ENCODE measurements at places on chromosomes 2 and 18.

DNA sequence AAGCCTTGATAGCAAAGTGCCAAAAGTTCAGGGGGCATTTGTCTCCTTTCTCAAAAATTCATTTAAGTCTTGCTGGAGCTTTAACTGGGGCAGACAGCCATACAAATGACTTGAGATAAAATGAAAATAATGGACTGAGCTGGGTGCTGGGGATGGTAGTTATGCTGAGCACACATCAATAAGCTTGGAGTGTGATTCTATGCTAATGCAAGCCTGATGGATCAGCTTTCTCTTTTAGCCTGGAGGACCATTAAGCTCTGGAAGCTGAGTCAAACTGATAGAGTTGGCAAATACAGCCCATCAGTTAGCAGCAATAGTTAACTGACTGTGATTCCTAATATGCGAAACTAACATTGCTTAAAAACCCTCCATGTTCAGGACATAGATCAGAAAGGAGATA is 98.0 kb downstream of the CAMKMT start:
- DNase-seq = no peak

GRCh38 chr2:20333738-20334137 is 16.9 kb downstream of the PUM2 start:
- no peak for DNase-seq

- peak; percentile 79 for DNase-seq
These were observed 24.9 kb downstream of the BIN1 start for GRCh38 chr2:127081826-127082633.

- DNase-seq = no peak
These were observed 12.3 kb downstream of the NTSR2 start for GRCh38 chr2:11657646-11658045.

- no peak for DNase-seq
These were observed 32.3 kb downstream of the CXCR4 start for GRCh38 chr2:136085453-136086209.

DNA sequence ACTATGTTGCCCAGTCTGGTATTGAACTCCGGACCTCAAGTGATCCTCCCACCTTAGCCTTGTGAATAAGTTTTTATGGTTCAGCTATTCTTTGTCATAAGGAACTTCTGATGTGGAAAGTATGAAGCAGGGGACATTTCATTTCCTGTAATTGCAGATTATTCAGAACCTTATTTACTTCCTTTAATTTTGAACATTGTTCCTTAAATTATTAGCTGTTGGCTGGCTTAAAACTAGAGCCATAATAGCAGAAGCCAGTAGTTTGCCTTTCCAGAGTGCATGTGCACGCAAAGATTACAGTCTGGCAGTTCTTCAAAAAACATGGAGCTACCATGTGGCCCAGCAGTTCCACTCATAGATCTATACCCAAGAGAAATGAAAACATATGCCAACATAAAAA is 53.1 kb downstream of the PMS1 start:
- DNase-seq = no peak

- DNase-seq = no peak
These were observed 263.8 kb downstream of the RAD51AP2 start for GRCh38 chr2:17254421-17254820.

DNA sequence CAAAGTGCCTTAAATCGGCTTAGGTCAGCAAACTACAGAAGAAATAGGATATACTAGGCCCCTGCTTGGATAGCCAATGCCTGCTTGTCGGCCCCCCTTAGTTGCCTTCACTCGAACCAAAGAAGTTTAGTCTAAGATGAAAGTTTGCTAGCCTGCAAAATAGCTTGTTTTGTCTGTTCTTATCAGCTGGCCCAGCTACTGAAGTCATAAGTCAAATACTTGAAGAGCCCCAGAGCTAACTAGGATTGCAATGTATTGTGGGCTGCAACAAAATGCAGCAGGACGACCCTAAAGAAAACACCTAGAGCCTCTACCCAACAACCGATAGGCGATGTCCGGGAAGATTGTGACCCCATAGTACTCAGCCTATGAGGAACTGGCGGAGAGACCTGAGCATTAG is 183.5 kb upstream of the HS6ST1 start:
- no peak for DNase-seq

DNA sequence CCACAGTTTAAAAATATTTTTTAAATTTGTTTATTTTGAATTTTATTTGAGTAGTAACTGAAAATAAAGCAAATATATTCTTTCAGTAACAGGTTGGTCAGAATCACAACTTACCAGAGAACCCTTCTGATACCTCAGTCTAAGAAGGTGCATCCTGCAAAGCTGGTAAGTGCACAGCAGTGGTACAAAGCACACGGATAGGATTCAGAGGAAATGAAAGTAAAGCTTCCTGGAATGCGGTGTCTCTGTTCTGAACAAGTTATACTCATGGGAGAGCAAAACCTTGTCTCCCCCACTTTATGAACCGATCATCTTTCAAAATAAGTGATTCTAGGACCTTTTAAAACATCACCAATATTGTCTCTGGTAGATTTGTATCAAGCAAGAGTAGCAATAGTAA is 398.3 kb downstream of the TMX3 start:
- DNase-seq = no peak

DNA sequence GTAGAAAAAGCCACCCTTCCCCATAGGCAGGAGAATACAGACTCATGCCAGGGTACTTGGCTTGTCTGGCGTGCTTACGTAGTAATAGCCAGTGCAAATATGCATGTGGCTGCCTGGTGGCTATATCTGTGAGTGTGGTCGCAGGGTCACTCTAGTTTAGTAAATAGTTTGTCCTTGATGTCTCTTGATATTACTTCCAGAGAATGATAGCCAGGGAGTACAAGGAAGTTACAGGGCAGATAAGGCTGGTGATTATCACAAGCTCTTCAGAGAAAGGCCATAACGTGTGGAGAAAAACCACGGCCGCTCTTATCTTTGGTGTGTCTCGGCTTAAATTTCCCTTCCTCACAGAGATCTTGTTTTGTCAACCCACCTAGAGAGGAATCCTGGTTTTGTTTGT is 54.3 kb upstream of the SLC39A10 start:
- DNase-seq = no peak

- DNase-seq = no peak
These were observed 42.1 kb downstream of the NPAS2 start for GRCh38 chr2:100862081-100862480.

DNA sequence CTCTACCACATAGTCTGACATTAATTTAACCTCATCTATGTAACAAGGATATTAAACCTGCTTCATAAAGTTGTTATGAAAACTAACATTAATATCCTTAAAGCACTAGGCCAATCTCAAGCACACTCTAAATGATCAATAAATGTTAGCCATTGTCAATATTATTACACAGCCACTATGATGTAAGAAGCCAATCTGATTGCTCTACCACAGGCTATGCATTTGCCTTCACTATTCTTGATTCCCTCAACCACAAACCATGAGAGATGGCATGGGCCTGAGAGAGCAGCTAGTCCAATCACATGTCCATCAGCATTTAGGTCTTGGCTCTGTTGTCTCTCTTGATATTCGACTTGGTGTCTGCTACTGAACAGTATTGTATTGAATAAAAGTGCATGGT is 4.2 kb downstream of the SLC25A12 start:
- DNase-seq = no peak

DNA sequence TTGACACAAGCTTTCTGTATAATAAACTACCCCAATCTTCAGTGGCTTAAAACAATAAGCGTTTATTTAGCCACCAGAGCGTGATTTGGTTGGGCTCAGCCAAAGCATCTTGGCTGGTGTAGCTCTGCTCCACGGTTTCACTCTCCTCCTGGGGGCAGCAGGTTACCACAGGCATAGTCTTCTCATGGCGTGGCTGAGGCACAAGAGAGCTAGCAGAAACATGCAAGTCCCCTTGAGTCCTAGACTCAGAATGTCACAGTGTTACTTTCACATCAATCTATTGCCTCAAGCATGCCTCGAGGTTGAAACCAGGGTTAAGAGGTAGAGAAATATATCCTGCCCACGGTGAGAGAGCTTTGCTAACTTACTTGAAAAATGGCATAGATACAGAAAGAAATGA is 19.9 kb upstream of the SLC9A2 start:
- DNase-seq = no peak

DNA sequence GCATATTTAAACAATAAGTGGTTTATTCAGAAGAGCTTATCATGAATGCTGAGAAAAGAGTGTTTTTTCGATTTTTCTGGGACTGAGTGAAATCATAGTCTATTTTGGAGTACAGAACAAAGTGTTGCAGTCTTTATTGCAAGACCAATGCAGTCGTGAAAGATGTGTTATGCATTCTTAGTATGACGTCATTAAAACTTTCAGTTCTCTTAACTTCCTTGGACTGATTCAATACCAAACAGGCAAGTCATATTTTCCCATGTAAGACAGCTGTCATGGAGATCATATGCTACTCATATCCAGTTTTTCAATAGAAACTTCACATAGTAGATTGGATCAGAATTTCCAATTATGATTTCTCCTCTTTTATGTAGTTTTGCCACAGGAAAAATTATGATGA is 92.6 kb downstream of the RIT2 start:
- no peak for DNase-seq

- no peak for DNase-seq
These were observed 100.5 kb upstream of the SPRED2 start for GRCh38 chr2:65532937-65533336.

GRCh38 chr2:188303363-188304031 is 11.8 kb downstream of the GULP1 start:
- no peak for DNase-seq

DNA sequence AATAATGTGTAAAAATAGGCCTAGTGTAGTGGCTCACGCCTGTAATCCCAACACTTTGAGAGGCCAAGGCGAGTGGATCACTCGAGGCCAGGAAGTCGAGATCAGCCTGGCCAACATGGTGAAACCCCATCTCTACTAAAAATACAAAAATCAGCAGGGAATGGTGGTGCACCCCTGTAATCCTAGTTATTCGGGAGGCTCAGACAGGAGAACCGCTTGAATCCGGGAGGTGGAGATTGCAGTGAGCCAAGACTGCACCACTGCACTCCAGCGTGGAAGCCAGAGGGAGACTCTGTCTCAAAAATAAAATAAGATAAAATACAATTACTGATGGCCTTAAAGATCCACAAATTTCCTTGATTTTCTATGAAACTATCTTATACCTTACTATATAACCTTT is 3.8 kb downstream of the ATF2 start:
- no peak for DNase-seq

DNA sequence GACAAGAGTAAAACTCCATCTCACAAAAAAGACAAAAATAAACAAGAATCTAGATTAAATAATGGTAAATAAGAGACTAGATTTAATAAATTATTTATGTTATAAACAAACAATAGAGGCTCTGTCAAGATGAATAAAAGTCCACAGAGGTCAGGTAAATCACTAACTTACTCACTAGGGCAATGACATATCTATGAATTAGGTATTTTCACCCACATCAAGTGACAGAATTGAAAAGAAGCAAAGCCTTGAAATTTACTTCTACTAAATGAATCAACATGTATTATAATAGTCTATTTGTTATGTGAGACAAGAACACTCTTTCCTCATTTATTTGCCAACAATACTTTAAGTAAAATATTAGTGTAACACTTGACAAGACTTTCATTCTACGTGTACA is 41.7 kb downstream of the FBXO11 start:
- DNase-seq = no peak

DNA sequence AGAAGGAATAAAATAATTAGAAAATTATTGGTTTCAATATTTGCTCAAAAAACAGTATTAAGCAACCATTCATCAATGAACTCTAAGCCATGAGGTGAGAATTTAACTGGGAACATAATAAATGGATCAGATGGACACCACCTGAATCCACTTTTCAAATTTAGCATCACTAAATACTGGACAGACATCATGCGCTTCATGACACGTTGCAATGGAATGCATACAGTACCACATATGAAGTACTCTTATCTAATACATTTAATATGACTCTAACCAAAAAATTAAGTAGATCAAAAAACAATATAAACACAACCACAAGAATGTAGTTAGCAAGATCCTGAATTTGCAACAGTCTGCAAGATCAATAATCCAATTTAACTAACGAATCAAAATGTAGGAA is 76.6 kb downstream of the COBLL1 start:
- no peak for DNase-seq

GRCh38 chr2:33077311-33077710 is 130.6 kb downstream of the LTBP1 start:
- DNase-seq = no peak

GRCh38 chr2:15688924-15689568 is 97.4 kb downstream of the DDX1 start:
- no peak for DNase-seq

- DNase-seq = no peak
These were observed 22.0 kb downstream of the EFHD1 start for GRCh38 chr2:232655392-232655791.

- DNase-seq = no peak
These were observed 20.2 kb upstream of the GYPC start for GRCh38 chr2:126635736-126636135.

DNA sequence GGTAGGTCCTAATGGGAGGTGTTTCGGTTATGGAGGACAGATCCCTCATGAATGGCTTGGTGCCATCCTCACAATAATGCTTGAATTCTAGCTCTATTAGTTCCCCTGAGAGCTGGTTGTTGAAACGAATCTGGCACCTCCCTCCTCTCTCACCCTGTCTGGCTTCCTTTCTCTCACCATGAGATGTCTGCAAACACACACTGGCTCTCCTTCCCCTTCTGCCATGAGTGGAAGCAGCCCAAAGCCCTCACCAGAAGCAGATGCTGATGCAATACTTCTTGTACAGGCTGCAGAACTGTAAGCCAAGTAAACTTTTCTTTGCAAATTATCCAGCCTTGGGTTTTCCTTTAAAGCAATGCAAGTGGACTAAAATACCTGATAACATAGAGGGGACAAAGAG is 86.6 kb downstream of the RND3 start:
- no peak for DNase-seq
